ENCODE measurements at places on chromosomes 13 and 19.

GRCh38 chr19:798415-799075 lies 1.3 kb downstream of the PTBP1 start:
- no peak for DNase-seq

- DNase-seq: no peak
Measured at GRCh38 chr13:50911081-50911631, 1.6 kb downstream of the RNASEH2B start.

DNA sequence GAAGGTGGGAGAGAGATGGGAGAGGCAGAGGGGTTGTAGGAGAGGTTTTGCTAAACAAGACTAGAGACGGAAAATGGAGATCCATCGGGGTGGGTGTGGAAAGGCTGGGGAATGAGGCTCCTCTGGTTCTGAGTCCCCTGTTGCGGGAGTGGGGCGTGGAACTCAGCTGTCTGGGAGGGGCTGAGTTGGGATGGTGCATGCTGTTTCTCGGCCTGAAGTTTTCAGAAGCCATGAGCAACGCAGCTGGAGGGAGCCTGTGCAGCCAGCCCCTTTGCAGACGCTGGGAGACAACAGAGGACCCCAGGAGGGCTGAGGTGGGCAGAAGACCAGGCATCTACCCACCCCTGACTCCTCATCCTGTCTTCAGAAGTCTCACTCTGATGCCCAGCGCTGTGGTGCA lies 7.4 kb upstream of the GIPR start:
- no peak for DNase-seq

- no peak for DNase-seq
Measured at GRCh38 chr13:113113846-113114271, 8.3 kb downstream of the F7 start.

- DNase-seq: no peak
Measured at GRCh38 chr13:20073775-20074174, 87.1 kb downstream of the GJA3 start.

DNA sequence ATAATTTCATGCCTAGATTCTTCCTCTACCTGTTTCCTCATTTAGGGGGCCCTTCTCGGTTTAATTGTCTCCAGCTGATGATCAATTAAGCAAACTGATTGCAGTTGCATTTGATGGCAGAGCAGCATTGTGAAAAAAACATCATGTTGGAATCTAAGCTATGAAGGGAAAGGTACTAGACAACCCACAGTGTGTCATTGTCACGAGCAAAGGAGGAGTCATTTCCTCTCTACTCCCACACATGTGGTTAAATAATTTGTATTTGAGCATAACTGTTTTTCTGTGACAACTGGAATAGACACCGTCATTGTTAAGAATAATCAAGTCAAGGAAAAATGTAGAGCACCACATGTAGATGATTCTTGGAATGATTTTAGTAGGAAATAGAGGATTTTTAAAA lies 240.3 kb downstream of the DCT start:
- DNase-seq: no peak

- DNase-seq: no peak
Measured at GRCh38 chr13:45630791-45631190, 15.3 kb upstream of the ERICH6B start.

Measured in stimulated activated CD4-positive, alpha-beta T cell treated with anti-CD3 and anti-CD28 coated beads, Interleukin-12 subunit alpha, Interleukin-12 subunit beta, amount 100 ng/mL, for 48 hours (primary cell).